ENCODE measurements at places on chromosomes 12 and 14.

GRCh38 chr12:53980104-53980801 lies 4.7 kb upstream of the HOXC10 start:
- DNase-seq, result no peak

DNA sequence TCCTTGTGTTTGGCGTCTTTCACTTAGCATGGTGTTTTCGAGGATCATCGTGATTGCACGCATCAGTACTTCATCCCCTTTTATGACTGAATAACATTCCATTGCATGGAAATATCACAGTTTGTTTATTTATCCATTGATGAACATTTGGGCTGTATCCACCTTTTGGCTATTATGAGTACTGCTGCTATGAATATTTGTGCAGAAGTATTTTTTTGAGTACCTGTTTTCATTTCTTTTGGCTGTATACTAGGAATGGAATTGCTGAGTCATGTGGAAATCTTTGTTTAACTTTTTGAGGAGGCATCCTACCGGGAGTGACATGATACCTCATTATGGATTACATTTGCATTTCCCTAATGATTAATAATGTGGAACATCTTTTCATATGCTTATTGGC lies 66.4 kb downstream of the WNK1 start:
- DNase-seq, result no peak

DNA sequence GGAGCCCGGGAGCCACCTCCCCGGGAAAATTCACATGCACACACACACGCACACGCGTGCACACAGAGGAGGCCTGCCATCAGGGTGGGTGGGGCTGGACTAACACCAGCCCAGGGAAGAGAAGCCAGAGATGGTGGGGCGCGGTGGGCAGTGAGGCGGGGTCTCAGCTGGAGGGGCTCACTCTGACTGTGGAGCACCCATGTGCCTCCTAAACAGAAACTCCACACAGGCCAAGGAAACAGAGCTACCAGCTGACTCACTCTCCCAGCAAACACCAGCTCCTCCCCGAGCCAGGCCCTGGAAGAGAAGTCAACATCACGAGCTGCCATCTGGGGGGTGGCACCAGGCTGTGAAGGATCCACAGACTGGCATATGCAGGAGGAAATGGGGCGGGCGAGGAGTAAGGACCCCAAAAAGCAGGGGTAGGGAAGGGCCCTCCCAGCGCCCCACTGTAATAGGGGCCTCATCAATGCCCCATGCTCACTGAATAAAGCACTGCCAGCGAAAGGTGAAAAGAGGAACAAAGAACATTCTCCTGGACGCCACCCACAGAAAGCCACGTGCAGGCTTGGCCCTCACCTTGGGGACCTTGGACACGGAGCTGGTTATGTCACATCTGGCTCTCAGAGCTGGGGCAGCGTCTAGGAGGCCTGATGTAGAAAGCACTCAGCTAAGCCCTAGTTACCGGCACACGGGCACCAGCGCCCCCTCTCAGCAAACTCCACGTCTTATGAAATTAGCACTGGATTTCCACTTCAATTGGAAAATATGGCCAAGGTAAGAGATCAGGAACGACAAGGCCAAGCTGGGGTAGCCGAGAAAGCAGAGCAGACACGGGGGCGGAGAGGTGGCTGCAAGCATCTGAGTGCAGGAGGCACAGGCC lies 8.4 kb upstream of the INF2 start:
- DNase-seq, result no peak

- DNase-seq, result no peak
Measured at GRCh38 chr12:119500209-119500608, 93.4 kb upstream of the TMEM233 start.

GRCh38 chr12:114166362-114166761 lies 200.2 kb upstream of the RBM19 start:
- DNase-seq, result peak; percentile 44

- no peak for DNase-seq
Measured at GRCh38 chr14:104768437-104769323, 15.7 kb downstream of the SIVA1 start.

GRCh38 chr14:94636744-94637412 lies 24.7 kb downstream of the SERPINA3 start:
- DNase-seq, result no peak

DNA sequence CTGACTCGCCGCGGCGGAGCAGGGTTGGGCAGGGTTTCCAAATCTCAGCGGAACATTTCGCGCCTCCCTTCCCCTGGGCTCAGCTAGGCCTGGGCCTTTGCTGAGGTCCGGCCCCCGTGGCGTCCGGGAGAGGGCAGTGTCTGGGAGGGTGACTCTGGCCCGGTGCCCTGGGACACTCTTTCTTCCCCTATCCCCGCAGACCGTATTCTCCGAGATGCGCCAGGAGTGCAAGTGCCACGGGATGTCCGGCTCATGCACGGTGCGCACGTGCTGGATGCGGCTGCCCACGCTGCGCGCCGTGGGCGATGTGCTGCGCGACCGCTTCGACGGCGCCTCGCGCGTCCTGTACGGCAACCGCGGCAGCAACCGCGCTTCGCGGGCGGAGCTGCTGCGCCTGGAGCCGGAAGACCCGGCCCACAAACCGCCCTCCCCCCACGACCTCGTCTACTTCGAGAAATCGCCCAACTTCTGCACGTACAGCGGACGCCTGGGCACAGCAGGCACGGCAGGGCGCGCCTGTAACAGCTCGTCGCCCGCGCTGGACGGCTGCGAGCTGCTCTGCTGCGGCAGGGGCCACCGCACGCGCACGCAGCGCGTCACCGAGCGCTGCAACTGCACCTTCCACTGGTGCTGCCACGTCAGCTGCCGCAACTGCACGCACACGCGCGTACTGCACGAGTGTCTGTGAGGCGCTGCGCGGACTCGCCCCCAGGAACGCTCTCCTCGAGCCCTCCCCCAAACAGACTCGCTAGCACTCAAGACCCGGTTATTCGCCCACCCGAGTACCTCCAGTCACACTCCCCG lies 3.0 kb downstream of the WNT1 start:
- no peak for DNase-seq

- DNase-seq, result no peak
Measured at GRCh38 chr12:114913871-114914801, 230.2 kb upstream of the TBX3 start.

DNA sequence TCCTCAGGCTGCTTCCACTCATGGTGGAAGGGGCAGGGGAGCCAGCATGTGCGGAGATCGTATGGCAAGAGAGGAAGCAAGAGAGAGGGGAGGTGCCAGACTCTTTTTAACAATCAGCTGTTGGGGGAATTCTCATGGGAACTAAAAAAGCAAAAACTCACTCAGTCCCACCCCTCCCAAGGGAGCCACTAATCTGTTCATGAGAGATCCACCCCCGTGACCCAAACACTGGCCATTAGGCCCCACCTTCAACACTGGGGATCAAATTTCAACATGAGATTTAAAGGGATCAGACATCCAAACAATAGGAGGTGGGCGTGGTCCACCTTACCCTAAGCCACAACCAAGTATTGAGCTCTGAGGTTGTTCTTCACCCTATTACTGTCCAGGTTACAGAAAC lies 375.1 kb downstream of the GRIN2B start:
- DNase-seq, result no peak

DNA sequence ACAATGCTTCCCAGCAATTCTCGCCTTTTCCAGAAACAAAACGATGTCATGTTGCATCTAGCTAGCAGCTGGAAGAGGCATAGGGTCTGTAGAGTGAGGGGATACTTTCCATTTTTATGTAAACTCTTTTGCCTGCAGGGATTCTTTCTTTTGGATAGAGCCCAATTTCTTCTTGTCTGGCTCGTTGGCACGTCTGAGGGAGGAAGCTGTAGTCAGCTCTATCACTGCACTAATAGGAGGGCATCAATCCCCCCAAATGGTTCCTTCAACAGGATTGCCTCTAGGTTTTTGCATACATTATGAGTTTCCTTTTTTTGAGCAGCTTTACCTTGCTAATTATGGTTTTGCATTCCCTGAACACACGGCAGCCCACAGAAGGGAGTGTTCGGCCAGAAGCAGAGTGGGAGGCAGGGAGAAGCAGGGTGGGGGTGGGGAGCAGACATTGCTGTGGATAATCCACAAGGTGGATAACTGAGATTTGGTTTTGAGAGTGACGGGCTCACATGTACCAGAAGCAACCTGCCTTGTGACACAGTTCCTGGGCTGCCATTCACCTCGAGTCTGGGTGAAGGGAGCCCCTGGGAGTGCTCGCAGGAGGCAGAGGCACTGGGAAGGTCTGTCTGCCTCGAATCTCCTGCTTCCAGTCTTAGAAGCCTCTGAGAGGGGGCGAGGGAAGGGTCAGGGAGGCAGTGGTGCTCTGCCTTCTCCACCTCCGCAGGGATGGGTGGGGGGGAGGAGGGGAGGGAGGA lies 24.5 kb downstream of the LRTM2 start:
- no peak for DNase-seq

DNA sequence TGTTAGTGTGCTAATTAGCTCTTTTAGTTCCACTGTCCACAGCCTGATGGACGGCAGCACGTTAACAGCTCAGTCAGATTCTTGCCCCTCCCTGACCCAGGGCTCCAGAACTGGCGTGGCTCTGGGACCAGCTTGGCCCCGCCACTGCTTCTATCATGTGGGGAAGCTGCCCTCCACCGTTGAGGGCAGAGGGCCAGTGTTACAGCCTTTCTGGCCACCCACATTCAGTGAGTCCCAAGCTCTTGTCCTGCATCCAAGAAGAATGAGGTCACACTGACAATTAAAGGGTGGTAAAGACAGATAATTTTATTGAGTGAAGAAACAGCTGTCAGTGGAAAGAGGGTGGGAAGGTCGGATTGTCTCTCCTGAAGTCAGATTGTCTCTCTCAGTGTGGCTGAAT lies 36.9 kb downstream of the BCL2L14 start:
- no peak for DNase-seq

DNA sequence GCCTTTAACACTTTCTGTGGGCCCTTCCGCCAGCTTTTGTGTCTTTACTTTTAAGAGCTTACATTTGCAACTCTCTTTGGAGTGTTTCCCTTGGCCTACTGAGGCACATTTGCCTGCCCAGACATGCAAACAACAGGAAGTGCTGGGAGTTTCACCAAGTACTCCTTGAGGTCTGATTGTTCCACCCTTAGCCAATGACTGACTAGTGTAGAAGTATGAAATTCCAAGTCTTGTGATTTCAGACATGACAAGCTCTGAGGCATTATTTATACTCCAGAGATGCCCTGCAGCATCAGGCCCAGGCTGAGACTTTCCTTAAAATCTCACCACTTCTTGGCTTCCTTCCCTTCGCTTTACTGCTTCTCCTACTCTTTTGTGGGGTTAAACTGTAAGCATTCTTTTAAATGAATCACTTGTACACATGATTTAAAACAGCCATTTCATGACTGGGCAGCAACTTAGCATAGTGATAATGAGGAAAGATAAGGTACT lies 174.1 kb downstream of the SLC6A15 start:
- no peak for DNase-seq

GRCh38 chr12:104011253-104011652 lies 38.7 kb downstream of the GLT8D2 start:
- DNase-seq, result no peak

- no peak for DNase-seq
Measured at GRCh38 chr12:114477989-114478395, 72.0 kb upstream of the TBX5 start.

- DNase-seq, result no peak
Measured at GRCh38 chr12:39287817-39288216, 155.1 kb downstream of the KIF21A start.

DNA sequence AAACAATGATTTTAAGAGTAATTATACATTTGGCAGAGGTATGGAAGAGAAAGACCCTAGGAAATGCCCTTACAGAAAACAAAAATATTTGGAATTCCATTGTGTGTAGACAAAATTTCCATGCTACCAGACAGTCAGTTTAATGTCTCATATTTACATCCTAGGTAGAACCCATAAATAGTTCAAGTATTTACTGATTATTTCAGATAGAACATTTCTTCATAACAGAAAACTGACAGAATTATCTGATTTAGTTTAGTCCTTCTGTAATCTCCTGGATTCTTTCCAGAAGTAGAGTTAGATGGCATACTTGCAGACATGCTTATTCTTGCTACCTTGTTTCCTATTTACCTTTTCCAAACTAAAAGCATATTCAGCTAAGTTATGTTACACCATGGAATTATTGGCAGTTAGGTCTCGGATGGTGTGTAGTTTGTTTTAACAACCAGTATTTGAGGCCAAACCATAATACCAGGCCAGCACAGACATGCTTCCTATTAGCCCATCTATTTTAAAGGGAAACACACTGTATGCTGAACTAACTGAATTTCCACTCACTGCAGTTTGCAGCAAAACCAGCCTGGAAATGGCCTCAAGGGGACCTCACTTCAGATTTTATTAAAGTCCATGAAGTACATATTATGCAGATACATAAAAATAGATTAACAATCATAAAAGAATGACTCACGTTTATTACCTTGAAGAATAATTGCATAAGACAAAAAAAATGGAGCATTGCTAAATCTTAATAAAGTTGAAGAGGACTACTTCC lies 126.6 kb upstream of the LRIG3 start:
- no peak for DNase-seq

GRCh38 chr12:52603314-52603713 lies 2.1 kb upstream of the KRT72 start:
- no peak for DNase-seq

DNA sequence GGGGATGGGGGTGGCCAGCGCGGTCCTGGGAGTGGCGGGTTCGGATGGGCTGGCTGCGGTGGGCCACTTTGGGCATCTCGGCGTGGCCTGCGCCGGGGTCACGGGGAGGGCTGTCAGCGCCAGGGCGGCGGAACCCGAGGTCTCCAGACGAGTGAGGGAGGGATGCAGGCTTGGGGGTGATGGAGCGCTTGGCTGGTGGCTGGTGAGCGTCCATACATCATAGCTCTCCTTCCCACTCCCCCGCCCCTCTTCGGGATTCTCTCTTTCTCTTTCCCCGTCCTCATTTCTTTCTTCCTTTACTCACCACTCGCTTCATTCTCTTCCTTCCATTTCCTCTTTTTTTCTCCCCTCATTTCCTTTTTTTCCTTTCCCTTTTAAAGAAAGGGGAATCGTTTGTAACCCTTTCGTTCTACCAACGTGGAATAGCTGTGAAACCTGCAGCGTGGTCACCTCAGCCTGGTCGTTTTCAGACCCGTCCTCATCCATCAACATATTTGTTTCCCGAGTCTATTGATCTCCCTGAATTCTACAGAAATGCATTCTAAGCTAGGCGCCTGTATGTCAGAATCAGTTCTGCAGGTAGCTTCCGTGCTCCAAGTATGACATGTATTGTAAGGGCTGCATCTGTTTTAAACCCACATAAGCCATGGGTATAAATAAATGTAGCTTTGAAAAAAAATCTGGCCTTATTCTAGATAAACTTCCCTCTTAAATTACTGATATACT lies 260.3 kb upstream of the E2F7 start:
- no peak for DNase-seq

- DNase-seq, result no peak
Measured at GRCh38 chr14:83253870-83254269, 1720.2 kb upstream of the SEL1L start.

GRCh38 chr12:118102609-118103008 lies 1.2 kb downstream of the VSIG10 start:
- DNase-seq, result no peak

DNA sequence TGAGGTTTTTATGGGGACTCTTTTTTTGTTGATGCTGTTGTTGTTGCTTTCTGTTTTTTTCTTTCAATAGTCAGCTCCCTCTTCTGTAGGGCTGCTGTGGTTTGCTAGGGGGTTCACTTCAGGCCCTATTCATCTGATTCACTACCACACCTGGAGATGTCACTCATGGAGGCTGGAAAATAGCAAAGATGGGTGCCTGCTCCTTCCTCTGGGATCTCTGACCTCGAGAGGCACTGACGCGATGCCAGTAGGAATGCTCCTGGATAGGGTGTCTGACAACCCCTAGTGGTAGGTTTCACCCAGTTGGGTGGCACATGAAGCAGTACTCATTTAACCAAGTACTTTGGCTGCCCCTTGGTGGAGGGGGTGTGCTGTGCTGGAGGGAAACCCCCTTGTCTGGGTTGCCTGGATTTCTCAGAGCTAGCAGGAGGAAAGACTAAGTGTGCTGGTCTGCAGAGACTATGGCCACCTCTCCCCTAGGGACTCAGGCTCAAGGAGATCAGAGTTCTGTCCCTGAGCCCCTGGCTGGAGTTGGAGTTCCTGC lies 745.5 kb downstream of the TMTC2 start:
- DNase-seq, result no peak
